Activated B cell treated with CpG ODN at 0.5 μM for 24 hours (primary cell): ENCODE measurements at places on chromosomes 16 and 17.

- H3K27me3 ChIP-seq = peaks cover 29% of the 10 kb centered on the region
- no peaks in the 10 kb centered on the region for H3K36me3 ChIP-seq
- no peak for DNase-seq
- H3K27ac ChIP-seq = no peak overlapping the region
- H3K4me3 ChIP-seq = no peak overlapping the region
Measured at GRCh38 chr17:34199454-34199853, 55.6 kb upstream of the CCL2 start.

GRCh38 chr17:339193-340061 lies 13.2 kb downstream of the RPH3AL start:
- H3K27me3 ChIP-seq = peaks cover 25% of the 10 kb centered on the region
- DNase-seq = no peak
- no peak overlapping the region for H3K27ac ChIP-seq
- H3K4me3 ChIP-seq = no peak overlapping the region
- peaks cover 2% of the 10 kb centered on the region for H3K4me1 ChIP-seq
- no peaks in the 10 kb centered on the region for H3K36me3 ChIP-seq

GRCh38 chr17:29710891-29711418 lies 88.2 kb upstream of the CORO6 start:
- peaks cover 93% of the 10 kb centered on the region for H3K4me1 ChIP-seq
- H3K27ac ChIP-seq = peak overlapping the region; percentile 72
- no peak overlapping the region for H3K4me3 ChIP-seq

DNA sequence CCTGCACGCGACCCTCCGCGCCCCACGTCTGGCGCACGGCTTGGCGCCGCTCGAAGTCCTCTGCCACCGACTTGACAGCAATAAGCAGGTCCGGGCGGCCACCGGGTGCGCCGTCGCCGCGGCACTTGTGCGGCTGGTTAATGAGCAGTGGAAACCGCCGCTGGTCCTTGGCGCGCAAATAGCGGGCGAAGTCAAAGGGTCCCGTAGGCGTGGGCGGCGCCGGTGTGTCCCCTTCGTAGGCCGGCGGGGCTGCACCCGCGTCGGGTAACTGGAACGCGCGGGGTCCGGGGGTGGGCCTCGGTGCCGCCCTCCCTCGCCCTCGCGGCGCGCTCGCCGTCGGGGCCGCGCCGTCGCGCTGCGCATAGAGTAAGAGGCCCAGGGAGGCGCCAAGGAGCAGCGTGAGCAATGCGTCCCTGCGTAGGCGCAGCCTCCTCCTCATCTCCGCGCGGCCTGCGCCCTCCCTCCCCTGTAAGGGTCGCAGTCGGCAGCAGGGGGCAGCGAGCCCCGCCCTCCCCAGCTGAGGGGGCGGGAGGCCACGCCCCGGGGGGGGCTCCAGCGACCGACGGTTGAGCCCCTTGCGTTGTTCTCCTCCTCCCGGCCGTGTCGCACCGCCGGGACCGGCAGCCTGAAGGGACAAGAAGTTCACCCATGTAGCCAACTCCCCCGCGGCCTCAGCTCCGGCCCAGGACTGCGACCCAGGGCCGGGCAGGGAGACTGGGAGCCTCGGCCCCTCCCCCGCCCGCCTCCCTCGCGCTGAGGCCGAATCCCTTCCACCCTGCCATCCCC lies 558 bp downstream of the B3GNT9 start:
- no peak overlapping the region for H3K4me3 ChIP-seq
- H3K4me1 ChIP-seq = peaks cover 15% of the 10 kb centered on the region
- peaks cover 17% of the 10 kb centered on the region for H3K27me3 ChIP-seq
- no peak overlapping the region for H3K27ac ChIP-seq

GRCh38 chr16:84893849-84894599 lies 74.2 kb downstream of the CRISPLD2 start:
- H3K4me1 ChIP-seq = no peaks in the 10 kb centered on the region
- peaks cover 7% of the 10 kb centered on the region for H3K27me3 ChIP-seq
- no peaks in the 10 kb centered on the region for H3K36me3 ChIP-seq
- no peak for DNase-seq

DNA sequence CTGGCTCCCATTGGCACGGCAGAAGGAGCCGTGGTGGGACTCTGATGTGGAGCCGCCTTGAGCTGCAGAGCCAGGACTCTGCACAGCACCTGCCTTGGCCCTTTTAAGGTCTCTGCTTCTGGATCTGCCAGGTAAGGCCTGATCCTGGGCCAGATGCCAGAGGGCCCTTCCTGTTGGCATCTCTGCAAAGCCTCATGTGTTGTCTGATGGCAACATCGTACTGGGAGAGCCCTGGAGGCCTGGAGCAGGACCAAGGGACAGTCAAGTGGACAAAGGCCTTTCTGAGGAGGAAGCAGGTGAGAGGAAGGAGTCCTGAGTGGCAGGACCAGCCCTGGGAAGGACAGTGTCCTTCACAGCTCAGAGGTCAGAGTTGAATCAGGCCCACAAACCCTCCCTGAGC lies 26.1 kb downstream of the SOCS1 start:
- H3K4me3 ChIP-seq = no peak overlapping the region
- H3K4me1 ChIP-seq = peaks cover 61% of the 10 kb centered on the region
- no peak for DNase-seq
- H3K27ac ChIP-seq = no peak overlapping the region

DNA sequence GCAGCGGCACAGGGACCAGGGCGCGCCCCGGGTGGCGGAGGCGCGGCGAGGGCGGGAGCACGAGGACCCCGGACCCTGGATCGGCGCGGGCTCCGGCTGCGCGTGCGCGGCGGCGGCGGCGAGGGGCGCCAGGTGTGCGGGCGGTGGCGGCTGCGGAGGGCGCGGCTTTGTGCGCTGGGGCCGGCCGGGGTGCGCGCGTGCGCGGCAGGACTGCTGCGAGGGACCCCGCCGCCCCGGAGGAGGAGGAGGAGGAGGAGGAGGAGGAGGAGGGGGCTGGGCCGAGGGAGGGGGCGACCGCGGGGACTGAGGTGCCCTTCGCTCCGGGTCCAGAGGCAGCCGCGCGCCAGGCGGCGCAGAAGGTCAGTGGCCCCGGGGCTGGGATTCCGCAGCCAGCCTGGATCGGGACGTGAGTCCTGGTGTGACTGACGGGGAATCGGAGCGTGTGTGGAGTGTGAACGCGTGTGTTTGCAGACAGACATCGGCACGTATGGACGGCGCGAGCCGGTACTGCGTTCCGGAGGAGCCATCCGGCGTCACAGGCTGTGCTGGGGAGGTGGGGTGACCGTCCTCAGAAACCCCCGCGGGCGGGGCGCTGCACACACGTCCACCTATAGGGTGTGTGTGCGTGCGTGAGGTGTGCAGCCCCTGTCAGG lies 19.5 kb upstream of the RAP1GAP2 start:
- DNase-seq = no peak
- H3K27me3 ChIP-seq = peaks cover 40% of the 10 kb centered on the region
- peaks cover 7% of the 10 kb centered on the region for H3K4me1 ChIP-seq
- H3K36me3 ChIP-seq = no peaks in the 10 kb centered on the region

DNA sequence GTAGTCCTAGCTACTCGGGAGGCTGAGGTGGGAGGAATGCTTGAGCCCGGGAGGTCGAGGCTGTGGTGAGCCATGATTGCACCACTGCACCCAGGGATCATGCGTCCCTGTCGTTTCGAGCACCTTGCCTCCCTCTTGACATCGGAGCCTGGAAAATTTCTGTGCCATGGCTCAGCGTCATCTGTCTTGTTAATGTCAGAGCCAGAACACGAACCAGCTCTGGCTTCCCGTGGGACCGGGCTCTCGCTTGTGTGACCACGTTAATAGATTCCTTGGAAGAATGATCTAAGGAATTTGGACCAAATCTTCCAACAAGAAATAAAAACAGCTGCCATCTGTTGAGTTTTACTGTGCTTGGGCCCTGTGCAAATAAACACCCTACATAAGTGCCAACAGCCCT lies 117.7 kb downstream of the ABCC1 start:
- H3K36me3 ChIP-seq = peaks cover 80% of the 10 kb centered on the region
- no peaks in the 10 kb centered on the region for H3K27me3 ChIP-seq

GRCh38 chr17:56309897-56310296 lies 156.6 kb downstream of the ANKFN1 start:
- H3K27ac ChIP-seq = no peak overlapping the region
- H3K36me3 ChIP-seq = no peaks in the 10 kb centered on the region
- DNase-seq = no peak
- H3K27me3 ChIP-seq = peaks cover 3% of the 10 kb centered on the region
- no peaks in the 10 kb centered on the region for H3K4me1 ChIP-seq

- DNase-seq = no peak
- H3K27me3 ChIP-seq = peaks cover 3% of the 10 kb centered on the region
- no peak overlapping the region for H3K4me3 ChIP-seq
- H3K27ac ChIP-seq = no peak overlapping the region
- H3K4me1 ChIP-seq = no peaks in the 10 kb centered on the region
Measured at GRCh38 chr17:56558088-56558487, 35.4 kb upstream of the NOG start.

GRCh38 chr16:66928702-66929388 lies 3.5 kb upstream of the RRAD start:
- peaks cover 31% of the 10 kb centered on the region for H3K4me1 ChIP-seq
- peaks cover 18% of the 10 kb centered on the region for H3K27me3 ChIP-seq
- no peak for DNase-seq
- H3K36me3 ChIP-seq = peaks cover 28% of the 10 kb centered on the region
- H3K27ac ChIP-seq = no peak overlapping the region

DNA sequence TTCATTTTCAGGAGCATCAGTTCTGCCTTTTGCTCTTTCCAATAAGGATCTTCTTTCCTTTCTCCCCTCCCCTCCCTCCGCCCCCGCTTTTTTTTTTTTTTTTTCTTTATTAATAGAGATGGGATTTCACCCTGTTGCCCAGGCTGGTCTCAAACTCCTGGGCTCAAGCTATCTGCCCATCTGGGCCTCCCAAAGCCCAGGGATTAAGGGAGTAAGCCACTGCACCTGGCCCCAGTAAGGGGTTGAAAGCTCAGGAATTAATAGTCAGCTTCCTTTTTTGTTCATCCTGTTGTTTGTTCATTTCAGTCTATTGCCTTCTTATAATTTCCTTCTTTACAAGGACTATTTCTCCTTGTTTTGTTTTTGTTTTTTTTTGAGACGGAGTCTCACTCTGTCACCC lies 7.9 kb upstream of the C17orf58 start:
- H3K36me3 ChIP-seq = no peaks in the 10 kb centered on the region
- no peak for DNase-seq
- H3K4me3 ChIP-seq = no peak overlapping the region

- peak overlapping the region; percentile 93 for H3K27ac ChIP-seq
- H3K4me3 ChIP-seq = peak overlapping the region; percentile 74
- H3K4me1 ChIP-seq = peaks cover 96% of the 10 kb centered on the region
- no peaks in the 10 kb centered on the region for H3K27me3 ChIP-seq
- peaks cover 14% of the 10 kb centered on the region for H3K36me3 ChIP-seq
Measured at GRCh38 chr16:81478876-81479511, 34.4 kb downstream of the CMIP start.

DNA sequence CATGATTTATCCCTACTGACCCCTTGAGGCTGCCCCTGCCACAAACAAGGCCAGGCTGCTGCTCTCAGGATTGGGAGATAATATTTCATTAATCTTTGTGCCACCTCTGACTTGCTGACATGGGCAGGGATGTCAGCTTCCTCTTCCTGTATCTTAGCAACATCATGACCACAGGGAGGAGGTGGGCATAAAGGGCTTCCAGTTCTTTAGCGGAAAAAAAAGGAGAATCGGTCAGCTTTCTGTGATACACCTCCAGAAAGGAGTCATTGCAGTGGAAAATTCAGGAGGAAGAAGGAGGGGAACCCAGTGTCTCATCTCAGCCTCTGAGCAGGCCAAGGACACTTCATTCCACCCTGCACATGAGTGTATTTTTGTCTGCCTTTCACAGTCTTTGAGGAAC lies 206.8 kb upstream of the SDK2 start:
- no peaks in the 10 kb centered on the region for H3K36me3 ChIP-seq
- no peak for DNase-seq
- no peak overlapping the region for H3K27ac ChIP-seq
- no peak overlapping the region for H3K4me3 ChIP-seq
- H3K4me1 ChIP-seq = no peaks in the 10 kb centered on the region

DNA sequence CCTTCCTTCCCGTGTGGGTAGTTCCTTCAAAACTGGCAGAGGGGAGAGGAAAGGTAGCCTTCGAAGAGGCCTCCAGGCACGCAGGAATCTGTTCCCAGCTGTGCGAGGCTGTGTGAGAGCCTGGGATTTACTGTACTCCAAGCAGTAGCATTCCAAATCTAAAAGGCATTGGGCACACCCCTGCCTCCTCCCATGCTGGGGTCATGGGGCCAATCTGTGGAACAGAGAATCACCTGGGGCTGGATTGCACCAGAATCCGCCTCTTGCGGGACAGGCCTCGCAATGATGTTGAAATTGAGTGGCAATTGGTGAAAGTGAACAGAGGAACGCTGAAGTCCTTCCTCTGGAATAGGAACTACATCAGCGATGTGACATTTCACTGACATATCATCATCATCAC lies 72.5 kb upstream of the IRX3 start:
- H3K4me1 ChIP-seq = no peaks in the 10 kb centered on the region
- H3K4me3 ChIP-seq = no peak overlapping the region
- DNase-seq = no peak
- H3K27ac ChIP-seq = no peak overlapping the region

- no peak for DNase-seq
- no peaks in the 10 kb centered on the region for H3K4me1 ChIP-seq
- peaks cover 39% of the 10 kb centered on the region for H3K27me3 ChIP-seq
- H3K4me3 ChIP-seq = no peak overlapping the region
- H3K27ac ChIP-seq = no peak overlapping the region
Measured at GRCh38 chr17:5711344-5711743, 127.0 kb upstream of the NLRP1 start.

DNA sequence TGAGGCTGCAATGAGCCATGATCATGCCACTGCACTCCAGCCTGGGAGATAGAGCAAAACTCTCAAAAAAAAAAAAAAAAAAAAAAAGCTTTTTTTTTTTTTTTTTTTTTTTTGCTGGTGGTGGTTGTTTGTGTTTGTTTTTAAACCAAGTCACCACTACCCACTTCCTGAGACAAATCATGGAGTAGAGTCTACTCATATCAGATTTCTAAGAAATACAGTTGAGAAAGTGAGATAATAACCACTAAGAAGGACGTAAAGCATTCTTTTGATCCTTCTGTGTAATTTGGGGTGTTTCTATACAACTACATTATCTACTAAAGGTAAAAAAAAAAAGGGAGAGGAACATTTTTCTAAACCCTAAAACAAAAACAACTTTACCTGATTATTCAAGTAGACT lies 38.0 kb downstream of the AXIN2 start:
- no peak overlapping the region for H3K4me3 ChIP-seq
- no peaks in the 10 kb centered on the region for H3K27me3 ChIP-seq
- no peaks in the 10 kb centered on the region for H3K36me3 ChIP-seq

DNA sequence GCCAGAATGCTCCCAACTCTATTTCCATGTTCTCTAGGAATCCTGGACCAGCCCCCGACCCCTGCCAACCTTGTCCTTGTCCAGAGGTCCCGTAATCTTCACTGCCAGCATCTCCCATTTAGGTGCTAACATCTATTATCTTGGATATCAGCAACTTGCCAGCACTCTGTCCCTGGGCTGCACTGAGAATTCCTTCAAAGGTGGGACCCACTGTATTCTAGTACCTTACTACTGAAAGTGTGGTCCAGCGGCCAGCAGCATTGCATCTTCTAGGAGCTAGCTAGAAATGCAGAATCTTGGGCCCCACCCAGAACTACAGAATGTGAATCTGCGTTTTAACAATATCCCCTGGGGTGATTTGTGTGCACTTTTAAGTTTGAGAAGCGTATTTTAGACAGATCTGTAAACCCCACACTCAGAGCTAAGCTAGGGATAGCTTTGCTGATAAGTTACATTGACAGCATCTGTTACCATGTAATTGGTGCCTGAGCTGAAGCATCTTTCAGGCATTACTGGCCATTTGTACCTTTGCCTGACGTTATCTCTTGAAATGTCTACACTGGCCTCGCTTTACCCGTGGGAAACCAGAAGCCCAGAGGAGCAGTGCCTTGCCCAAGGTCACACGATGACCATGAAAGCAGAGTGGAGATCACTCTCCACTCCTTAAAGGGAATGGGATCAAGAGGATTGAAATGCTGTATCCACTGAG lies 8.3 kb downstream of the ABAT start:
- DNase-seq = no peak
- no peak overlapping the region for H3K27ac ChIP-seq
- H3K27me3 ChIP-seq = no peaks in the 10 kb centered on the region
- peaks cover 28% of the 10 kb centered on the region for H3K36me3 ChIP-seq
- no peak overlapping the region for H3K4me3 ChIP-seq
